ENCODE measurements at places on chromosomes 2 and 18.

GRCh38 chr2:105409717-105410116 is 10.9 kb upstream of the FHL2 start:
- DNase-seq: peak; percentile 82

- no peak for DNase-seq
These were observed 28.0 kb upstream of the LTBP1 start for GRCh38 chr2:32918774-32919173.

DNA sequence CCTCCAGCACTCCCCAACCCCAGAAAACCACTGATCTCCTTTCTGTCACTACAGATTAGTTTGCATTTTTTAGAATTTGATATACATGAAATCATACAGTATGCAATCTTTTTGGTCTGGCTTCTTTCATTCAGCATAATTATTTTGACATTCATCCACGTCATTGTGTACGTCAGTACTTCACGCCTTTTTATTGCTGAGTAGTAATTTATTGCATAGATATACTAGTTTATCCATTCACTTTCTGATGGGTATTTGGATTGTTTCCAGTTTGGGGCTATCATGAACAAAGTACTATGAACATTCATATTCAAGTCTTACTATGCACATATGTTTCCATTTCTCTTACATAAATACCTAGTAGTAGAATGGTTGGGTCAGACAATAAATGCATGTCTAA is 20.1 kb upstream of the CHN1 start:
- DNase-seq: no peak

GRCh38 chr2:237806334-237806733 is 7.8 kb downstream of the RBM44 start:
- peak; percentile 49 for DNase-seq

DNA sequence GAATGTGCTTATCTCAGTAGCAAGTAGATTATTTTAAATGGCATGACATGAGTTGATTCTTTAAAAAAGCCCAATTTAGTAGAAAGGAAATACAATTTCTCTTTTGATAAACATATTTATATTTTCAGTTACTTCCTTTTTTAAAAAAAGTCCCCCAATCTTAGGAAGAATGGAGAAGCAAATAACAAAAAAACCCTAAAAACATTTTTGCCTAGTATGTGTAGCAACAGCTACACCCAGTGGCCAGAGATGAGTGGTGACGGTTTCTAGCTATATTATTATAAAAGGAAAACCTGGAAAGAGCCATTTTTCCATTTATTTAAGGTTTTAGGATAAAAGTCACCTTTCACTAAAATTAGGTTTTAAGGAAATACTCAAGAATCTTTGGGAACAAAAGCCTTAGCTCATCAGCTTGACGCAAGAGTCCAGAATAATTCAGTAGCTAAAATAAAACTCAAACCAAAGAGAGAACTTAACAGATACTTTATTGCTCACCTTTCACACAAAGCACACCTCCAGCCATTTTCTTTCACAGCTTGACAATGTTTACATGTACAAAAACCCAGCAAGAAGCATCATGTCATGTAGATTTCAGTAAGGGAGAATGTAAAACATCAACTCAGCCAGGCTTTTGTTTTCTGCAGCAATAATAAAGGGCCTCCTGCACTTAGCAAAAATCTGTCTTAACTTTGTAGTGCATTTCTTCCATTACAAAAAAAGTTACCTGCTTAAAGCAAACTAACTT is 15.7 kb downstream of the FAM98A start:
- DNase-seq: peak; percentile 77

DNA sequence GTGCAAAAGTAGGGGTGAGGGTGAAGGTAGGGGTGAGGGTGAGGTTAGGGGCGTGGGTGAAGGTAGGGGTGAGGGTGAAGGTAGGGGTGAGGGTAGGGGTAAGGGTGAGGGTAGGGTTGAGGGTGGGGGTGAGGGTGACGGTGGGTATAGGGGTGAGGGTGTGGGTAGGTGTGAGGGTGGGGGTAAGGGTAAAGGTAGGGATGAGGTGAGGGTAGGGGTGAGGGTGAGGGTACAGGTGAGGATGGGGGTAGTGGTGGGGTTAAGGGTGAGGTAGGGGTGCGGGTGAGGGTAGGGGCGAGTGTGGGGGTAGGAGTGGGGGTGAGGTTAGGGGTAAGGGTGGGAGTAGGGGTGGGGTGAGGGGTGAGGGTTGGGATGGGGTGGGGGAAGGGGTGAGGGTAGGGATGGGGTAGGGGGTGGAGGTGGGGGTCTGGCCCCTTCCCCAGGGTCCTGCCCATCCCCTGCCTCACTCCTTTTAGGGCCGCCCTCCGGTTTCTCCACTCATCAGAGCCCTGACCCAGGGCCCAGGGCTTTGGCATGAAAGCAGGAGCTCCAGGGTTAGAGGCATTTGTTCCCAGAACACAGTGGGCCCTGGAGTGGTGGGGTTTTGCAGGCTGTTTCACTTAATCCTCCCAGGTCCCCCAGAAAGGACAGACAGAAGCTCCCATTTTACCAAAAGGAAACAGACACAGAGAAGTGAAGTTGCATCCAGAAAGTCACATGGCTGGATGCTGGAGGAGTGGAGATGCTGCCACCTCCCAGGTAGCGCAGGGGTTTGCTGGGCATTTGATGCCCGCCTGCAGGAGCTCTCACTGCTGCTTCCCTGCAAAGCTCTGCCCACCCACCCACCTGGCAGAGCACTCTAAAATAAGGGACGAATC is 26.9 kb downstream of the SNORC start:
- no peak for DNase-seq

- peak; percentile 28 for DNase-seq
These were observed 152.6 kb upstream of the TTC39C start for GRCh38 chr18:23861805-23862470.

GRCh38 chr2:83587309-83587708 is 871.8 kb downstream of the SUCLG1 start:
- DNase-seq: no peak

- no peak for DNase-seq
These were observed 26.0 kb downstream of the STK25 start for GRCh38 chr2:241482126-241482955.

All from muscle of back (tissue), 13 donors.